T-helper 17 cell (primary cell): ENCODE measurements at places on chromosomes 2 and 18. TPM values are rescaled to one million over a fixed set of nuclear protein-coding genes. Genes with fewer than 3 reads are reported as not detected.
A peak's percentile ranks its signal among the peaks of the same experiment; 100 is the strongest.

SPP2 gene
- total RNA-seq = not detected

NCKAP5 gene
- total RNA-seq = not detected

DNA sequence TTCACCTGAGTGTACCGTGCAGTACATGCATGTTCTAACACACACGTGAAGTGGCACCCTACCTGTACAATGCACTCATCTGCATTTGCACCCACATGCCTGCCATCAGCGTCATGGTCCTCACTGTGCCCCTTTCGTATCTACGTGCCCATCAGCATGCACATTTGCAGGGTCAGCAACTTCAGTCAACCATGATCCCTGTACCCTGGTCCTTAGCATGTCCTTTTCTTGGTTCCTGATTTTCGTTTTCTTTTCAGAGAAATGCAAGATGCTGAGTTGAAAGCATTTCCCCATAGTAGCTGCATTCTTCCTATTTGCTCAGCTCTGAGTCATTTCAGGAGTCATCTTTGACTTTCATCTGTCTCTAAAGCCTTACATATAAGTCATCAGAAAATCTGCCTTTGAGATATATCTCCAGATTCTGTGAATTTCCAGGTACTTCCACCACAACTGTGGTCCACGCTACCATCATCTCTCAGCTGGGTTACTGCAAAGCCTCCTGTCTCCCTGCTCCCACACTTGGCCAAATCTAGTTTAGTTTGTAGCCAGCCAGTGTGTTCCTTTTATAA, 14.7 kb upstream of the PUM2 start:
- H3K36me3 ChIP-seq = peaks cover 3% of the 10 kb centered on the region
- peak overlapping the region; percentile 19 for H3K4me3 ChIP-seq
- H3K27ac ChIP-seq = peak overlapping the region; percentile 4
- peaks cover 15% of the 10 kb centered on the region for H3K27me3 ChIP-seq

- no peak overlapping the region for H3K4me3 ChIP-seq
- no peaks in the 10 kb centered on the region for H3K36me3 ChIP-seq
- no peak overlapping the region for H3K27ac ChIP-seq
- no peak for DNase-seq
These were observed 510.4 kb upstream of the CNTNAP5 start for GRCh38 chr2:123514613-123515207.

DNAJC5G gene
- not detected for total RNA-seq

- peaks cover 40% of the 10 kb centered on the region for H3K27me3 ChIP-seq
- no peak for DNase-seq
- no peaks in the 10 kb centered on the region for H3K36me3 ChIP-seq
- no peaks in the 10 kb centered on the region for H3K4me1 ChIP-seq
- H3K4me3 ChIP-seq = no peak overlapping the region
These were observed 49.5 kb upstream of the RAB12 start for GRCh38 chr18:8559612-8560186.

DNA sequence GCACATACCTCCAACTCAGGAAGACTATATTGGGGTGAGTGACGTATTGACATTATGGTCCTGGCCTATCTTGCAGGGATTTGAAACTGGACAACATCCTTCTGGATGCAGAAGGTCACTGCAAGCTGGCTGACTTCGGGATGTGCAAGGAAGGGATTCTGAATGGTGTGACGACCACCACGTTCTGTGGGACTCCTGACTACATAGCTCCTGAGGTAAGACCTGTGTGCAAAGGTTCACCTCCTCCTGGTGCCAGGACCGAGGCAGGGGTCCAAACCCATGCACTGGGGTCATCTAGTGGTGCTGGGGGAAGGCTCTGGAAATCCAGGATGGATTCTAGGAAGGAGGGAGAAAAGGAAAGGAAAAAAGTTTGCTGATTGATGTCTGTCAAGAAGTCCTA, 152.2 kb upstream of the EPAS1 start:
- DNase-seq = no peak
- peaks cover 3% of the 10 kb centered on the region for H3K36me3 ChIP-seq
- no peak overlapping the region for H3K4me3 ChIP-seq
- H3K4me1 ChIP-seq = peaks cover 8% of the 10 kb centered on the region
- no peaks in the 10 kb centered on the region for H3K27me3 ChIP-seq

- H3K4me3 ChIP-seq = no peak overlapping the region
- H3K27me3 ChIP-seq = peaks cover 51% of the 10 kb centered on the region
- H3K27ac ChIP-seq = no peak overlapping the region
These were observed 42.1 kb upstream of the LAPTM4A start for GRCh38 chr2:20093263-20094141.

KCNJ3 gene
- total RNA-seq = not detected

SIX3 gene
- total RNA-seq = not detected

DNA sequence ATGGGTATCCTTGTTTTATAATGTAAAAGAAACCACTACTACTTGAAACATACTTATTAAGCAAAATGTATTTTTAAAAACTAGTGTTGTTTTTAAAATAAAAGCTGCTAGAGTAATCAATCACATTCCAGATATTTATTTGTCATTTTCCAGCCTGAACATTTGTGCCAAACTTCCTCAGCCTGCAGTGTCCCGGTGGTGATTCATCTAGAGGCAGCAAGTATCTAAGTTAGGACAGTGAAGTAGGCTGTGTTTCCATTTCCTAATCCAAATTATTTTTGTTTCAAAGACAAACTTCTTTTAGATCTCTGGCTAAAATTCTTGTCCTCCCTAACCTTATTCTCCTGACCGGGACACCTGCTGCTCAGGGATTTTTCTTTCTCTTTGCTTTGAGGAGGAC, 12.8 kb upstream of the GCG start:
- no peaks in the 10 kb centered on the region for H3K4me1 ChIP-seq
- H3K27me3 ChIP-seq = peaks cover 48% of the 10 kb centered on the region
- H3K27ac ChIP-seq = no peak overlapping the region
- H3K4me3 ChIP-seq = no peak overlapping the region
- H3K36me3 ChIP-seq = no peaks in the 10 kb centered on the region

DNA sequence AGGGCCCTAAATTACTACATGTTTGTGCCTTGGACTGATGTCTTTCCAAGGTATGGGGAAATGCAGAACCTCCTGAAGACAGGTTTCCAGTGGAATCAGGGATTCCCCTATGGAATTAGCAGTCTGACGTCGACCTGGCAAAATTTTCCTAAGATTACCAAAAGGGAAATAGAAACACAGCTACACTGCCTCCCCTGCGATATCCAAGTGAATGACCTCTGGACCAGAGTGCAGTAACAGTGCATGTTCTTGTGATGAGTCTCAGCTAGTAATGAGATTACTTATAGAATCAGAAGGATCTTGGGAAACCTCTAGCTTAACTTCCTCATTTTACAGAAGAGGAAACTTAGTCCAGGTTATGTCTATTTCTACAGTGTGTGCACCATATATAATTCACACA, 21.3 kb upstream of the CHST9 start:
- DNase-seq = no peak
- H3K36me3 ChIP-seq = no peaks in the 10 kb centered on the region
- no peaks in the 10 kb centered on the region for H3K27me3 ChIP-seq
- no peak overlapping the region for H3K4me3 ChIP-seq

RGPD4 gene
- 0.39 TPM for total RNA-seq

- H3K4me1 ChIP-seq = no peaks in the 10 kb centered on the region
- no peak for DNase-seq
- no peak overlapping the region for H3K4me3 ChIP-seq
- no peak overlapping the region for H3K27ac ChIP-seq
- no peaks in the 10 kb centered on the region for H3K36me3 ChIP-seq
These were observed 18.3 kb upstream of the KCNK3 start for GRCh38 chr2:26674002-26674751.

DNA sequence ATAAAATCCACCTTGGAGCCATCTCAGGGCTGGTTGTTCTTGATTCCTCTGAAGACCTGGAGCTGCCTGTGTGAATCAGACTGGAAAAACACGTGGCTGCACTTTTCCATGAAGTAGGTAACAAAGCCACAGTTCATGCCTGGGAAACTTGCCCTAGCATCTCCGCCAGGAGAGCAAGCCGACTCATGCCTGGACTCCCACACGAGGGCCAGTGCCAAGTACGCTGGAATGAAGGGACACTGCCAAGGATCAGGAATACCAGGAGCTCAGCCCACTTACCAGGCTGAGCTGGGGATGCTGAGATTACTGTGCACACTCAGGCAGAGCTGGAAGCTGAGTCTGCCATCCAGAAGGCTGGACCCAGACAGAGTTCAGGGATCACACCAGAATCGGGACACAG, 10.9 kb upstream of the FHL2 start:
- H3K27ac ChIP-seq = no peak overlapping the region
- peaks cover 79% of the 10 kb centered on the region for H3K27me3 ChIP-seq
- H3K4me1 ChIP-seq = peaks cover 10% of the 10 kb centered on the region
- no peak for DNase-seq

GRCh38 chr2:31060397-31060796, 77.8 kb downstream of the GALNT14 start:
- H3K36me3 ChIP-seq = no peaks in the 10 kb centered on the region
- peaks cover 27% of the 10 kb centered on the region for H3K27me3 ChIP-seq
- H3K27ac ChIP-seq = no peak overlapping the region
- DNase-seq = no peak
- H3K4me3 ChIP-seq = no peak overlapping the region
- no peaks in the 10 kb centered on the region for H3K4me1 ChIP-seq

DNA sequence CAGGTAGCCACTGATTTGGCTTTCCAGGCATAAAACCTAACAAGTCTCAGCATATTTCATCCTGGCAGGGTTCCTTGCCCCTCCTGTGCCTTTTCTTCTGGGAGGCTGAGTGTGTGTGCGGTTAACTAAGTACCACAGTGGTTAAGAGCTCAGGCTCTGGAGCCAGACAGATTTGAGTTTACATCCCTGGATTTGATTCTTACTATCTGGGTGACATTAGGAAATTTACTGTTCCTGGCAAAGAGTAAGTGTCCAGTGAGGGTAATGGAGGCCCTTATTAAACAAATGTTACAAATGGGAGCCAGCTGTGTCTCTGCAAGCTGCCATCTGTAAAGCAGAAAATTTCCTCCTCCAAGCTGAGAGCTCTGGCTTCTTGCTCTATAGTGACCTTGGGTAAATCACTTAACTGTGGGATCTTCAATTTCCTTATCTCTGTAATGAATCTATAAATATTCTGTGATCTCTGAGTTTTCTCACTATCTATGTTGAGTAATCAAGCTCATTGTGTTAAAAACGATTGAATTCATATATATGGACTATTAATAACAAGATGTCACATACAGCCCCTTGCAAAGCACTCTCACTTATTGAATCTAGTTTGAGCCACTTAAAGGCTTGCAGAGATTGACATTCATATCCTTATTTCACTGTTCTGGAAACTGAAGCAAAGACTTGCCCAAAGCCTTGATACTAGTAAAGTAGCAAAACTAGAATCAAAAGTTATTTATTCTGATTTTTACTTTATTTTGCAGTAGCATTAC, 6.5 kb upstream of the COBLL1 start:
- peaks cover 11% of the 10 kb centered on the region for H3K27me3 ChIP-seq
- H3K4me3 ChIP-seq = no peak overlapping the region
- no peak for DNase-seq
- no peak overlapping the region for H3K27ac ChIP-seq

SCYGR4 gene
- not detected for total RNA-seq

GREB1 gene
- 1.1 TPM for total RNA-seq

CLEC4F gene
- total RNA-seq = not detected

DNA sequence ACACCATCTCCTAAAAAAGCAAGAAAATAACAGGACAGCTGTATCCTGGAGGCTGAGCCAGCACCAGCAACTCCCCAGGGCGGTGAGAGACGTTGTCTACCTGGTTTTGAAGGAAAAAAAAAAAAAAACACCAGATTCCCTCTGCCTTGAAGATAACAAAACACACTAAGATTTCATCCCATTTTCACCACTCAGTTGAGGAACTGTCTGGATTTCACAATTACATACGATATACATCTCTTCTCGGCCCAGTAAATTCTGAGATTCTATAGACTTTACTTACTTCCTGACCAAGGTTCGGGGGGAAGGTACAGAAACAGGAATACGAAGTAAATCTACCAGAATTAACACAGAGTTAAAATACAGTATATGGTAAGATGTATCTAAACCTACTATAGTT, 8.5 kb downstream of the ZNF516 start:
- H3K36me3 ChIP-seq = no peaks in the 10 kb centered on the region
- no peak for DNase-seq

IL1RL1 gene
- total RNA-seq = 0.99 TPM

DNA sequence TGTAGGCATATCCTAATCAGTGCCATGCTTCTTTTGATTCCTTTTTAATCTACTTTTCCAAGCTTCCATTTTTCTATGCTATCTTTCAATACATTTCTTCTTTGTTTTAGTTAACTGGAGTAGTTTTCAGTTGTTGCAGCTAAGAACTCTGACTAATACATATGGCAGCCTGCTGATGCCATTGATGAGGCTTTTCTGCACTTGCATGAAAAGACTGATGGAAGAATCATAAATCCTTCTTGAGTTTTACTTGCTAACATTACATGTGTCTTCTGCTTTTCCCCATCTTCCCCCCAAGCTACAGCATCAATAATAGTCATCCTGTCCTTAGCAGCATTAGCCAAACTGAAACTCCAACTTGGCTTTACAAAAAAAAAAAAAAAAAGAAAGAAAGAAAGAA, 203.3 kb downstream of the LRP1B start:
- no peaks in the 10 kb centered on the region for H3K4me1 ChIP-seq
- H3K27me3 ChIP-seq = no peaks in the 10 kb centered on the region
- H3K4me3 ChIP-seq = no peak overlapping the region
- H3K27ac ChIP-seq = no peak overlapping the region

GRCh38 chr2:97739893-97740245, 26.5 kb downstream of the ZAP70 start:
- H3K36me3 ChIP-seq = peaks cover 8% of the 10 kb centered on the region
- peak overlapping the region; percentile 75 for H3K27ac ChIP-seq
- no peak overlapping the region for H3K4me3 ChIP-seq
- H3K27me3 ChIP-seq = no peaks in the 10 kb centered on the region
- H3K4me1 ChIP-seq = peaks cover 42% of the 10 kb centered on the region
- no peak for DNase-seq

DNA sequence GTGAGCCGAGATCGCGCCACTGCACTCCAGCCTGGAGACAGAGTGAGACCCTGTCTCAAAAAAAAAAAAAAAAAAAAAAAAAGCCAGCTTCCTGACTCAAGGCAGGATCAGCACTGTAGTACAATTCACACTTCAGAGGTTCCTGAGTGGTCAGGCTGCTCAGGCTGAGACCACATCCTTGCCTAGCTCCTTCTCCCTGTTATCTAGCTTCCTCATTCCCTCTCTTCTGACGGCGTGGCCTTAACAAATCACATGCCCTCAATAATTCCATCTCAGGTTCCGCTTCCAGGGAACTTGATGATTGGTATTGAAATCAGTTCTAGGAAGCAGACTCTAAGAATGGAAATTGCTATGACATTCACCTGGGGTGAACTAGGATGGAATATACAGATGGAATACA, 29.8 kb upstream of the KDM3A start:
- H3K36me3 ChIP-seq = no peaks in the 10 kb centered on the region
- no peak overlapping the region for H3K4me3 ChIP-seq
- peaks cover 31% of the 10 kb centered on the region for H3K27me3 ChIP-seq
- no peak for DNase-seq
- no peak overlapping the region for H3K27ac ChIP-seq
- H3K4me1 ChIP-seq = peaks cover 9% of the 10 kb centered on the region

SLC4A3 gene
- total RNA-seq = not detected

- H3K4me3 ChIP-seq = no peak overlapping the region
- peaks cover 45% of the 10 kb centered on the region for H3K27me3 ChIP-seq
- no peak overlapping the region for H3K27ac ChIP-seq
- no peaks in the 10 kb centered on the region for H3K36me3 ChIP-seq
- DNase-seq = no peak
- H3K4me1 ChIP-seq = peaks cover 3% of the 10 kb centered on the region
These were observed 38.5 kb downstream of the MERTK start for GRCh38 chr2:111936881-111937280.
